NCI-H774 (cell line): ENCODE measurements at places on chromosomes 1 and 21.
A peak's percentile ranks its signal among the peaks of the same experiment; 100 is the strongest.

- DNase-seq = no peak
Observed at GRCh38 chr1:2044510-2045319, 5.5 kb upstream of the PRKCZ start.

DNA sequence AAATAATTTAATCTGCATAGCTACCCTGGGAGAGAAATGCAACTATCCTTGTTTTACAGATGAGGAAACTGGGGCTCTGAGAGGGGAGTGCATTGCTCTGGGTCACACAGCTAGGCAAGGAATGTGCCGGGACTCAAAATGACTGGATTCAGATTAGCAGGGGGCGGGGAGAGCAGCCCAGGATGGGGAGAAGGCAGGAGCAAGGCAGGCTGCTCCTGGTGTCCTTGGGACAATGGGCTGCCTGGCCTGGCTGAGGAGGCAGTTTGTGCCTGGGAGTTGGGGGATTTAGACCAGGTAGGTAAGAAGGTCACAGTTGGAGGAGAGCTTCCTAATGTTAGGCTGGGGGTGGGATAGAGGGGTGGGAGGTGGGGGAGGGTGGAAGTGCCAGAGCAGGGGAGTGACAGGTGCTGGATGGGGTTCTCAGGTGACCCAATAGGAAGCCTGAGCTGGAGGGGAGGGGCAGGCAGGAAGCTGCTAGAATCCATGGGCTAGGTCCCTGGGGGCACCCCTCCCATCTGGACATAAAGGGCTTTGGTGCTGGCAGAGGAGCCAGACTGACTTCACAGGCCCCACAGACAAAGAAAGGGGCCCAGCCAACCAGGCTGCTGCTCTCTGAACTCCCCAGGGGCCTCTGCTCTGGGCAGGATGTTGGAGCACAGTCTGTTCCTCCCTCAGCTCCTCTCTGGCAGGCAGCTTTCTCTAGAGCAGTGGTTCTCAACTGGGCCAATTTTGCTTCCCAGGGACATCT is 29.0 kb downstream of the TRIM62 start:
- no peak for DNase-seq

DNA sequence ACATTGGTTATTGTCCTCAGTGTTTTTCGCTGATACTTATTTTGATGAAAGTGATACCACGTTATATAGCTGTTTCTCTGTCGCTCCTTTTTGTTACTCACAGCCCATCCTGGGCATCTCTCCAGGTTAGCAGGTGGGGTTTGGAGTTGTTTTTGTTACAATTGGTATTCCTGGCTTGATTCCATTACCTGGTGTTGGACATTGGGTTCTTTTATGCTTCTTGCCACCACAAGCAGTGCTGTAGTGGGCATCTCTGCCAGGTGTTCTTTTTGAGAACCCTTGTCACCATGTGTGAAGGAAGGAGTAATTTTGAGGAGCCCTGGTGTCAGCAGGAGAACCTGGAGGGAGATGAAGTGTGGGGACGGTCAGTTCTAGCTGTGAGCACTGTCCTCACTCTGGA is 47.5 kb upstream of the PWP2 start:
- no peak for DNase-seq

GRCh38 chr1:225823811-225824261 is 13.9 kb downstream of the EPHX1 start:
- DNase-seq = no peak

GRCh38 chr1:159989581-159989980 is 35.5 kb upstream of the SLAMF9 start:
- DNase-seq = no peak

DNA sequence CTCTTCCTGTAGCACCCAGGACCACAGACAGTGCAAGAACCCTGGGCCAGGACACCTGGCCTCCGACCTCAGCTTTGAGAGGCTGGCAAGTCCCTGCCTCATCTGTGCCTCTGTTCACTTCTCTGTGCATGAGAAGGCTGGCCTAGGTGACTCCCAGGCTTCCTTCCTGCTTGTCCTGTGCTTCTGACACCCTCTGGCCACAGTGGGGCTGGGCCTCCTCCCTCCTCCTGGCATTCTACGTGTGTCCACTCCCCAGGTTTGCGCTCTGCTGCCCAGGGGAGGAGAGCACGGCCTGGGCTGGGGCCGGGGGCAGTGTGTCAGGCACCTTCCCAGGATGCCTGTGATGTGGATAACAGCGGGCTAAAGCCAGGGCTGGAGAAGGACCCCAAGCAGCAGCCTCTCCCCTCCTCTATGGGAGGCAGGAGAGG is 30.3 kb upstream of the PKP1 start:
- DNase-seq = no peak

DNA sequence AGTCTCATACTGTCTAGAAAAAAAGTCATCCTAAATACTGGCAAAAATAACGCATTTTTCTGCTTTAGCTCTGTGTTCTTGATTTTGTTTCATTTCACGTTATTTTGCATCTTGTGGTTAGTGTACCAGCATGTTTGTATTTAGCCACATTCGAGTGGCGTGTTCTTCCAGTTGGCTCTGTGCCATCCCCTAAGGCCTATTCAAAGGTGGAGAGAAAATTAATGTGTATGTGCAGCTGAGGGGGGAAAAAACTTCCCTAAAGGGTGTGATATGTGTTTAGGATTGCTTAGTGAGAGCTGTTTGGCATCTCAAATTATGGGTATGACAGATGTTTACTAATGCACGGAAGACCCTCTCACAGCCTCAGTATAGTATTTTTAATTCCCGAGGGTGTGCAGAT is 12.1 kb downstream of the DNAJC16 start:
- DNase-seq = no peak

DNA sequence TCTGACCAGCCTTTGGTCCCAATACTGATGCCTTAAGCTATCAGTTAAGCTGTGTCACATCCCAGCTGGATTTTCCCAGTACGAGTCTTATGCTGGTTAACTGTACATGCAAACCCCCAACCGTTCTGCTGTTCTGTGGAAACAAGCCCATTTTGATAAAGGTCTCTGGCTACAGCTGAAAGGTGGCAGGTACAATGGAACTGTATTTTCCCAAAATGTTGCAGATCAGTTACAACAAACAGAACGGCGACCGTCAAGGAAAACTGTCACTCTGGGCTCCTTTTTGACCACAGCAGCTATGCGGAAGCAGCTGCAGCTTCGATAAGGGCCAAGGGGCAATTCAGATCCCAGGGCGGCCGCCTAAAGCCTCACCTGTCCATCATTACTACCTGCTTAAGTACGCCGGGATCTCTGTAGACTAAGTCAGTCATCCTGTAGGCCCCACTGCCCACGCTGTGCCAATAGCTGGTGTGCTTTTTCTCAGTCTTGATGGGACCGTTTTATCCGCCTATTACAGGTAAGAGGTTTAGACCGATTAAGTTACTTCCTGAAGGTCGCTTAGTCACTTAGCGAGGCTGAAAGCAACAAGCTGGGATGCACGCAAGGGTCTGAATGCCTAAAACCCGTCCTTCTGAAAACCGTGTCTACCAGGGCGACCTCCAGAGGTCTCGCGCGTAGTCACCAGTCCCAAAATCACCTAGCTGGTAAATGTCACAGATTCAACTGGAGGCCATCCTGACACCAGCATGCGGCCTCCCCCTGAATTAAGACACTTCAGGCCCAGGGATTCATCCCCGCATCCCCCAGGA is 11.1 kb upstream of the RAB42 start:
- DNase-seq = no peak

DNA sequence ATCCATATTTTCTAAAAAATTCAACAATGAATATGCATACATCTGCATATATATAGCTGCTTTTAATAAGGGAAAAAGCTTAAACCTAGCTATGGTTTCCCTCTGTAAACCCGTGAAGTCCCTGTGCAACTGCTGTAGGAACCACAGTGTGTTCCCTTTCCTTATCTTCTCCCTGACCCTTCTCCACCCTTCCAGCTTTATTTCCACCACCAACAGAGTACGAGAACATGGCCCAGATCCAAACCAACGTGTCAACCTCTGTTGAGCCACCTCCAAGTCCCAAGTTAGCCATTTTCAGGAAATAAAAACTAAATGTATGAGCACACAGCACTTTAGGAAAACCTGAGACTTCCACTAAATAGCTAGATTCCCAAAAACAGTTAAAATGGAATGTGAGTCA is 20.3 kb downstream of the SUSD4 start:
- no peak for DNase-seq

DNA sequence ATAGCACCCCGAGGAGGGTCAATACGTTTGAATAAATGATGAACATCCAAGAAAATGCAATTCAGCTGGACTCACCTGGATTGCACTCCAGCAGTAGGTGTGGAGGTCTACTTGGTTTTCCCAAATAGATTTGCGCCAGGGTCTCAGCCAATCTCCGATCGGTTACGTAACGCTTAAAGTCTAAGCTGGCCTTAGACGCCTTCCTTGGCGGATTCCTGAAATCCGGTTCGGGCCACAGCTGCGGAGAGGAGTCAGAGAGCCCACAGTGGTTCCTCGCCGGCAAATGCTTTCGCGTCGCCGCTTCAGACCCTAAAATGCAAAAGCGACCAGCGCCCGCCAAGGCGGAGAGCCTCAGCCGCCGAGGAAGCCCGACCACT is 322 bp downstream of the TFB2M start:
- DNase-seq = peak; percentile 52

- no peak for DNase-seq
Observed at GRCh38 chr1:67827688-67828087, 5.6 kb downstream of the GNG12 start.

- DNase-seq = no peak
Observed at GRCh38 chr1:153431427-153431826, 15.1 kb downstream of the S100A7A start.

GRCh38 chr1:244445320-244446181 is 6.2 kb downstream of the ADSS2 start:
- no peak for DNase-seq

DNA sequence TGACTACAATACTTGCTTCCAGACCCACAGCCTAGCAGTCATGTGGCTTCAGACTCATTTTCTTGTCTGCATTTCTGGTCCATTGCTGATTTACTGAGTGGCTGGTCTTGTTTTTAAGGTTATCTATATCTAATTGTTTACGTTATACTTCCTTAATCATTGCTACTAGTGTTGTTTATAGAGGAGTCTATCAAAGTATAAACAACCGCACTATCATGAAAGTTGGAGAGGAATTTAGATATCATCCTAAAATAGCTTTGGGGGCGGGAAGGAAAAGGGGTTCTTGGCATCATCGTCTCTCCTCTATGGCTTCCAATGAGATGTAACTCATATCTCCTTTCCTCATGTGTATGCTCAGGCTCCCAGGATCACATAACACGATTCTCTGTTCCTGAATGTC is 372.1 kb upstream of the PBX1 start:
- DNase-seq = no peak

DNA sequence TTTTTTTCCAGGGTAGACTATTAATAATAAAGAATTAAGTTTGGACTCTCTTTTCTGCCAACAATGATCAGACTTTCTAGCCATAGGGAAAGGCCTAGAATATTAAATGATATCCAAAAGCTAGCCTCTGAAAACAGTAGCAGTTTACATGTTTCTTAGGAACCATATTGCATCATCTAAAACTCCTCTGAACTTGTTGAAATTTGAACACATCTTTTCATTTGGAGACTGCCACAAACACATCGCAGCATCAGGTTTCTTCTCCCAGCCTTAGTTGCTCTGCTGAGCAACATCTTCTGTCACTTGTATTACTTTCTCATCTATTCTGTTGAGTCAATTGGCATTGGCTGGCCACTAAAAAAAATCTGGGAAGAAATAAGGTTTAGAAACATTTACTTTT is 63.2 kb upstream of the GNG4 start:
- no peak for DNase-seq

GRCh38 chr1:232047473-232047872 is 420.9 kb downstream of the DISC1 start:
- DNase-seq = no peak

- DNase-seq = no peak
Observed at GRCh38 chr1:14877224-14877623, 276.3 kb upstream of the TMEM51 start.

DNA sequence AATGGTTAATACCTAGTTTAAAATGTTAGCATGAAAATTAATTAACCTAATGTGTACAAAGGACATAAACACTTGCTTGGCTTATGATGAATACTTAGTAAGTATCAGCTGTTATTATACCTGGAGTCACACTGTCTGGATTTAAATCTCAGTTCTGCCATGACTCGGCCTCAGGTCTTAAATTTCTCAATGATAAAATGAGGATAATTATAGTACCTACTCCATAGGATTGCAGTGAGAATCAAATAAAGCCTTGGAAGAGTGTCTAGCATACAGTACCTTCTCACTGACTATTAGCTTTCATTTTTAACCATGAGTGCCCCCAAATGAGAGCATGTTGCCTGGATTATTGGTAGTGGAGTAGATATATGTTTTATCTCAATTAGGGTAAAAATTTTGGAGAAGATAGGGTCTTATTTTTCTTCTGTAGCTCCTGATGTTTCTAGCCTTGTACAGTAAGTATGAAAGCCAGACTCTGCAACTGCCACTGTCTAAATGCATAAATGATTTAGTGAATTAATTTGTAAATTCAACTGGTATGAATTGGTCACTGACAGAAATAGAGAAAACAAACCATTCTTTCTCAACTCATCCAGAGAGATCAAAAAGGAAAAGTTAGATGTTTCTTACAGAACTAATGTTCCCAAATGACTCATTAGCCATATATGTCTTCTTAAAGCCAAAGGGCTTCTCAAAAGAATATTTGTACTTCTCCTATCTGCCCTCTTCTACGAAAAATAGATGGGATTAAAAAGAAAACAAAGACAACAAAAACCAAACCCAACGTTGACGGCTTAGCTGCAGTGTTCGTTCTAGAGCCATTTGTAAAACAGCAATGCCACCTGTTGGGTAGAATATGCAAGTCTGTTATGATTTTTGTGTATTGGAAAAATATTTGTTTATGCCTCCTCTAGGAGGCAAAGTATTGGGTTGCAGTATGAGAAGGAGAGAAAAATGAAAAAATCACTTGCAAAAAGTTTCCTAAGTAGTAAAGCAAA is 53.8 kb upstream of the MROH9 start:
- DNase-seq = peak; percentile 28

- no peak for DNase-seq
Observed at GRCh38 chr21:42364304-42364865, 1.9 kb downstream of the TFF1 start.

DNA sequence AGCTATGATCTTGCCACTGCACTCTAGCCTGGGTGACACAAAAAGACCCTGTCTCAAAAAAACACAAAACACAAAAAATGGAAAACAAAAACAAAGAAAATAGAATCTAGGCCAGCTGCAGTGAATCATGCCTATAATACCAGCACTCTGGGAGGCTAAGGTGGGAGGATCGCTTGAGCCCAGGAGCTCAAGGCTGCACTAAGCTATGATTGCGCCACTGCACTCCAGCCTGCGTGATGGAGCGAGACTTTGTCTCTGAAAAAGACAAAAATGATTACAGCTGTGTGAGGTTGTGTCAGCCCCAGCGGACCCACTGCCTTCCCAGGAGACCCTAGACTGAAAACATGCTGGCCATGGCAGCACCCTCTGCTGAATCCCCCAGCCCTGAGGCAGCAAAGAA is 80.2 kb upstream of the ZBTB40 start:
- no peak for DNase-seq
